ENCODE measurements at places on chromosomes 5 and 9.

DNA sequence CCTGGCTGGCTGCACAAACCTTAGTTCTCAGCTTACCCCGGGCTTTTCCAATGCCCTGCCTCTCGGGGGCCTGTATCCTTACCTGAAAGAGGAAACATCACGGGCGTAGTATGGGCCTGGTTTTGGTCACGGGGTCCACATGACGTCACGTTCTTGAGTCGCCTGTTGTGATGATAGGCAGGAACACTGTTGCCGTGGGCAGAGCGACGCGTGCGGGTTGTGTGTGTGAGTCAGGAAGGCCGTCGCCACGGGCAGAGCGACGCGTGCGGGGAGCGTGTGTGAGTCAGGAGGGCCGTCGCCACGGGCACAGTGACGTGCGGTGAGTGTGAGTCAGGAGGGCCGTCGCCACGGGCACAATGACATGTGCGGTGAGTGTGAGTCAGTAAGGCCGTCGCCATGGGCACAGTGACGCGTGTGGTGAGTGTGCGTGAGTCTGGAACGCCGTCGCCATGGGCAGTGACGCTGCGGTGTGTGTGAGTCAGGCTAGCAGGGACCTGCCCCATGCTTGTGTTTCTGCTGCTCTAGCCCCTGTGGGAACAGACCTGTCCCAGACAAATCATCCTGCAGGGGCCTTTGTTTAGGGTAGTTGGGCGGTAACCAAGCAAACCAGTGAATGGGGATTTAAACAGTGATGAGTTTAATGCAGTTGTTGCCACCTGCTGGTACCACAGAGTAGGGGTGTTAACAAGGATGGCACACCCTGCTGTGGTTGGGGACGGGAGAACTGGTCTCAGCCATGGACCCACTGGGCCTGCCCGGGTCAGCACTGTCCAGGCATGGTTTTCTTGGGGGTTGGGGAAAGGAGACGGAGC lies 19.8 kb downstream of the TRIP13 start:
- peak; percentile 78 for DNase-seq

GRCh38 chr9:86700629-86701028 lies 246.7 kb downstream of the GAS1 start:
- DNase-seq: peak; percentile 43

DNA sequence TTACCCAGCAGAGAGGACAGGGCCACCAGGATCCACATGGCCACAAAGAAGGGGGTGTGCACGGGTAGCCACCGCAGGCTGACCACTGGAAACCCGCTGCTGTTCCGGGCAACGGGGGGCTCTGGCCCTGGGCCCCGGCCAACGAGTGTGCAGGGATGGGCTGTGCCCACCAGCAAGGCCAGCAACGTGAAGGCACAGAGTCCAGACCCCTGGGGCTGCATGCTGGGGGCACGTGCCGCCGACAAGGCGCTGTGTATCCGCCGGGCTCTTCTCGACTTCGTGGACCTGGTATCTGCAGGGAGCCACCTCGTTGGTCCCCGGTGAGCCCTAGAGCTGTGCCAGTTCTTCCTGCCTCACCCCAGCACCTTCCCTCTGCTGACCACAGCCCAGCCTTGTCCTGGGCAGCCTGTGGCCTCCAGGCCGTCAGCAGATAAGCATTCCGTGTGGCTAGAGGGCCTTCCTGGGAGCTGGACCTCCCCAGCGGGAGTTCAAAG lies 42.2 kb upstream of the CEP72 start:
- no peak for DNase-seq

GRCh38 chr5:12367973-12368372 lies 463.7 kb upstream of the CTNND2 start:
- DNase-seq: no peak

- DNase-seq: no peak
Measured at GRCh38 chr5:176491101-176491502, 42.9 kb downstream of the FAF2 start.

DNA sequence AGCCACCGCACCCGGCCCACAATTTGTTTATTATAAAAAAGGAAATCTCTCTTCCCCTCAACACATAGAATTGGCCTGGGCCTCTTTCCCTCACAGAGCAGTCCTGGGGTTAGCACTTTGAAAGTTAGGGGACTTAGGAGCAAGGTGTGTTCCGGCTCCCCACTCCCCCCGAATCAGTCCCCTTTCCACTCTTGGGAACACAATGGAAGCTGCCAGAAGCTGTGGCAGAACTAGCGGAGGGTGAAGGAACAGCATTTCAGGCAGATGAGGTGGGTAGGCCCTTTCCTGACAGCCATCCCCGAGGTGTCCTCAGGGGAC lies 16.4 kb upstream of the C5orf47 start:
- DNase-seq: no peak

GRCh38 chr5:59917121-59917520 lies 23.6 kb upstream of the PDE4D start:
- DNase-seq: peak; percentile 2

DNA sequence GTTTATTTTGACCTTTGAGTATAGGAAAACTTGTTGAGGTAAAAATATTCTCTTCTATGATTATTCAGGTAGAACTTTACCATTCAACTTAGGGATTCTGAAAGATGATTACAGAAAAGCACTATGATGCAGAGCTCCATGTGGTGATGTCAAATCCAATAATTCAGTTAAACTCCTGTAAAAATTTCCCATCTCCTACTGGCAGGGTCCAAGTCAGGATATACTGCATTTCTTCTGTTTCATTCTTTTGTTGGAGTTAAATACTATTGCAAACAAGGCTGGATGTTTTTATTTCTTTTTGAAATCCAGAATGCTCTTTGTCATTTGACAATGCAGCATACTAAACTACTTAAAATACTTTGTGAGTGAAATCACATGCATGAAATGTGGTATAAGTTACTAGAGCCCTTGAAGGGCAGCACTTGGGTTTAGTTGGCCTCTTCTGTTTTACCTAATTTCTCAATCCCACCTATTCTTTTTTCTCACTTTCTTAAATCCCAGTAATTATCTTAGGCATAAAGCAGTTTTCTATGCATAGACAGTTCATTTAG lies 204.5 kb downstream of the FBXL7 start:
- peak; percentile 27 for DNase-seq

GRCh38 chr9:137786511-137786920 lies 91.1 kb upstream of the CACNA1B start:
- DNase-seq: peak; percentile 38

DNA sequence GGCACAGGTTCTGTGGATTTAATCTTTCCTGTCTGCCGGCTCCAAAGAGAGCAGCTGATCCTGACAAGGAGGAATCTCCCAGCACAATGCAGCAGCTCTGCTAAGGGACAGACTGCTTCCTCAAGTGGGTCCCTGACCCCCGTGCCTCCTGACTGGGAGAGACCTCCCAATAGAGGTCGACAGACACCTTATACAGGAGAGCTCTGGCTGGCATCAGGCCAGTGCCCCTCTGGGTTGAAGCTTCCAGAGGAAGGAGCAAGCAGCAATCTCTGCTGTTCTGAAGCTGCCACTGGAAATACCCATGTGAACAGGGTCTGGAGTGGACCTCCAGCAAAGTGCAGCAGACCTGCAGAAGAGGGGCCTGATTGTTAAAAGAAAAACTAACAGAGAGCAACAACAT lies 630.2 kb upstream of the FTMT start:
- DNase-seq: no peak

GRCh38 chr5:88502179-88503040 lies 233.8 kb upstream of the TMEM161B start:
- DNase-seq: no peak

- no peak for DNase-seq
Measured at GRCh38 chr9:108854641-108855528, 901 bp downstream of the ACTL7B start.

- no peak for DNase-seq
Measured at GRCh38 chr5:5330728-5331452, 91.6 kb upstream of the ICE1 start.

DNA sequence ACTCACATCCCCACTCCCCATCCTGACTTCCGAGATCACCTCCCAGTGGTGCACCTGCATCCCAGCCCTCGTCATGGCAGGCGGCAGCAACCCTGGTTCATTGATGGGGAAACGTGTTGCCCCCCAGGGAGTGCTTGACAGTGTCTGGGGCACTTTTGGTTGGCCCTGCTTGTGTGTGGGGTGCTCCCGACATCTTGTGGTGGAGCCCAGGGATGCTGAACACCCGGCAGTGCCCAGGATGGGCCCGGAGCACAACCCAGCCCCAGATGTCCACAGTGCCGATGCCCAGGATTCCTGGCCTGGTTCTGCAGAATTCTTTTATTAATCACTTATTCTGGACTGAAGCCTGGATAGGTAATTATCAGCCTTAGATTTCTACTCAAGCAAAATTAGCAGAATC lies 3.7 kb downstream of the MRPL36 start:
- DNase-seq: no peak

DNA sequence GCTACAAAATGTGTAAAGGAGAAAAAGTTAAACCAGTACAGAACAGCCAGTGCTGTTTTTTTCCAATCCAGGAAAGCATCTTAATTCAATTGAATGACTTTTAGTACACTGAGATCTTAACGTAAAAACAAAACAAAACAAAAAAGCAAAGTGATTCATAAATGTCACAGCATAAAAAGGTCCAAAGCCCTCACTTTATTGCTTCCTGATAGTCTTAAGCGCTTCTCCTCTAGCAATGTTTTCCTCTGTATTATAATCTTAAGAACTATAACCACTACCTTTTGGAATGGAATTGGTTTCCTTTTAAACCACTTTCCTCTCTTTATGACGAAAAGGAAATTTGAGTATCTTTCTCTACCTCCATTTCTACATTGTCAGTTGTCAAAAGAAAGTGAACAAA lies 91.4 kb downstream of the SEMA5A start:
- DNase-seq: no peak

DNA sequence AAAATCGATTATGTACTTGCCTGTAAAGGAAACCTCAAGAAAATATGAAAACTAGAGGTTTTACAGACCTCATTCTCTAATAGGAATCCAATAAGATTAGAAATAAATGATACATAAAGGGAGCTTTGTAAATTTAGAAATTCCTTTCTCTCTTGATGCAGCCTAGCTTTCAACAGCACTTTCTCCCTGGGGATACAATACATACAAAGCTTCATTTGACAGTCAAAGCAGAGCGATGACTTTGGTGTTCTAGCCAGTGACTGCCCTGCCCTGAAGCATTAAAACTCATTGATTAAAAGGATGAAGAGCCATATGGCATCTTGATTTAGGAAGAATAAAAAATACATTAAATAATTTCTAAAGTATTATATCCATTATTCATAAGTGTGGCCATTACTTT lies 46.3 kb upstream of the GLIS3 start:
- DNase-seq: no peak

- no peak for DNase-seq
Measured at GRCh38 chr5:180959661-180960060, 29.0 kb upstream of the BTNL3 start.

DNA sequence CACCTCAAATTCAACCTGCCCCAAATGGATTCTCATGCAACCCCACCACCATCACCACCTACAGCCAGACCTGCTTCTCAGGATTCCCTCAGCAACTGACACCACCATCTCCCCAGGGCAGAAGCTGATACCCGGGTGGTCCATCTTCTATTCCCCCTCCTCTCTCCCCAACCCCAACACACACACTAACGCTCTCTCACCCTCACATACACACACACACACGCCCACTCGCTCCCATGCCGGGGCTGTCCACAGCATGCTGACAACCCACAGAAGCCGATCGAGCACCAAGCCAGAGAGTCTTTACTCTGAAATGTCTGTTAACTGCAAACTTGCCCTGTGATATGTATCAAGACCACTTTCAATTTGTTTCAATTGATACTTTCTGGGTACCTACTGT lies 28.4 kb downstream of the B4GALT1 start:
- no peak for DNase-seq

DNA sequence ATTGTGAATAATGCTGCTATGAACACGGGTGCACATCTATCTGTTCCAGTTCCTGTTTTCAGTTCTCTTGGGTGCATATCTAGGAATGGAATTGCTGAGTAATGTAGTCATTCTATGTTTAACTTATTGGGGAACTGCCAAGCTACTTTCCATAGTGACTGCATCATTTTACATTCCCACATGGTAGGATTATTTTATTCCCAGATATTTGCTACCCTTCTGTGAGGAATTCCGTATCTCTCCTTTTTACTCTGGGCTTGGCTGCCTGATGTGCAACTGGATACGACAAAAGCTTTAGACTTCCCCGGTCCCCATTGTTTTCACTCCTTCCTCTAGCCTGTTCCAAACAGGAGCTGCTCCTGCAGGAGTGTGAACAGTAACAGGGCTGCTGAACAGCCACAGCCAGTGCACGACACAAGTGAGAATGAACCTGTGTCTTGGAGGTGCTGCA lies 7.2 kb downstream of the TAS2R1 start:
- peak; percentile 86 for DNase-seq

- no peak for DNase-seq
Measured at GRCh38 chr5:107558823-107559375, 111.8 kb downstream of the EFNA5 start.

DNA sequence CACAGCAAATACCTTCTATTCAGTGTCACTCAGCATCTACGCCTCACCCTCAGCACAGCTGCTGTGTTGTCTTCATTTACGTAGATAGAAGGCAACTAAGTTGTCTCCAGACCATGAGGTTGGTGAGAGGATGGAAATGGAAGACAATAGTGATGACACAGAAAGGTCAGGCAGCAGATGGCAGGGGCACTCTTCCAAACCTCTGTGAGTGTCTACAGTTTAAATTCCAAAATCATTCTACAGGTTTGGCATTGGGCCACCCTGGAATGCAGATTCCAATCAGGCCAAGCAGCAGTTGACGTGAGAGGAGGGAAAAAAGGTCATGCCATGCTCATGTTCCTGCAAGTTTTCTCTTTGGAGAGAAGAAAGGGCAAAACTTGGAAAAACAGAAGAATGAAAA lies 68.7 kb upstream of the ADAMTSL1 start:
- no peak for DNase-seq

- DNase-seq: peak; percentile 53
Measured at GRCh38 chr9:88218726-88219125, 80.5 kb upstream of the SPATA31C2 start.

- no peak for DNase-seq
Measured at GRCh38 chr9:42386477-42386876, 203.0 kb downstream of the SPATA31A6 start.

DNA sequence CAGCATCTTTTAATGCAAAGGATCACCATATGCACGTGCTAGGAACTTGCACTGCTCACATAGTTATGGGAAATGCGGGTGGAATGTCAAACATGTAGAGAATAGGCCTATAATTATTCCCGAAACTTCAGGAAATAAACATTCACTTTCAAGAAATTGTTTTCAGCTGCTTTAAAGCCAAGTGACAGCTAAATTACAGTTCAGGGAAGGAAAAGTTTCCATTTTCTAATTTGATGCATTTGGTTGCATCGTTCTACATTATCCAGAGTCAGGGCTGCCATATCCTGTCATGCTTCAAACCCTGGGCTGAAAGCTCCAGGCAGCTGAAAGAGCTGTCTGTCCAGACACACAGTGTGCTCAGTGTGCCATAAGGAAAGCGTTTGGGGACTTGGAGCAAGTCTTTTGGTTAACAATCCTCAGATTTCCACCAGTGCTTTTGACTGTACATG lies 518.1 kb downstream of the CSNK1G3 start:
- no peak for DNase-seq
